ENCODE measurements at places on chromosomes 7 and 10.

DNA sequence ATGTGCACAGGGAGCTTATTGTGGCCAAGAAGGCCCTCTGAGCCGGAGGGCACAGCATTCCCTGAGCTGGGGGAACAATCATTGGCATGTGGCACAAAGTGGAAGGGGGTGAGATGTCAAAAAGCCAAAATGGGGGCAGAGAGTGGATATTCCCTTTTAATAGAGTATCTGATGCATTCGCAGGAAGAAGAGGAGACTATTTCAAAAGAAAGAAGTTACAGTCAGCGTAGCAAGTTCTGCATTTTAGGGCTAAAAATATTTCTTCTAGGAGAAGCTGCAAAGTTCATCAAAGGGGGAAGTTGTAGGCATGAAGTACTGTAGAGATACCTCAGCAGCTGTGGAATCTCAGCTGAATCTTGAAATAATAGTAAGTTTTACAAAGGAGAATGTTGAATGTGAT, 136.0 kb upstream of the WDR11 start:
- DNase-seq, result no peak
- no peaks in the 10 kb centered on the region for H3K4me1 ChIP-seq
- H3K27ac ChIP-seq, result no peak overlapping the region
- no peaks in the 10 kb centered on the region for H3K27me3 ChIP-seq

GRCh38 chr7:64870656-64871055, 32.4 kb upstream of the ZNF273 start:
- no peak overlapping the region for H3K4me3 ChIP-seq
- no peaks in the 10 kb centered on the region for H3K36me3 ChIP-seq
- no peak for DNase-seq

- H3K4me1 ChIP-seq, result no peaks in the 10 kb centered on the region
- H3K36me3 ChIP-seq, result no peaks in the 10 kb centered on the region
- H3K27ac ChIP-seq, result no peak overlapping the region
These were observed 109.6 kb downstream of the CPXM2 start for GRCh38 chr10:123781956-123782500.

GRCh38 chr7:133947458-133948254, 179.5 kb upstream of the LRGUK start:
- H3K36me3 ChIP-seq, result peaks cover 2% of the 10 kb centered on the region
- no peak overlapping the region for H3K4me3 ChIP-seq
- H3K27me3 ChIP-seq, result no peaks in the 10 kb centered on the region

- no peak for DNase-seq
- no peak overlapping the region for H3K27ac ChIP-seq
- H3K4me3 ChIP-seq, result peak overlapping the region; percentile 43
- H3K4me1 ChIP-seq, result peaks cover 26% of the 10 kb centered on the region
These were observed 10.9 kb downstream of the NPFFR1 start for GRCh38 chr10:70272925-70273316.
